ENCODE measurements at places on chromosomes 6 and 20. TPM values are rescaled to one million over a fixed set of nuclear protein-coding genes. Genes with fewer than 3 reads are reported as not detected.

PTPRT gene
- not detected for total RNA-seq

ZC2HC1B gene
- not detected for total RNA-seq

PLEKHG1 gene
- 6.3 TPM for total RNA-seq

PI16 gene
- total RNA-seq: not detected

DNMT3B gene
- total RNA-seq: 3.3 TPM

RBM39 gene
- 164 TPM for total RNA-seq

ADISSP gene
- total RNA-seq: 38.9 TPM

ADRM1 gene
- 203 TPM for total RNA-seq

CDH26 gene
- 0.21 TPM for total RNA-seq

TSBP1 gene
- total RNA-seq: not detected
